Stimulated activated CD4-positive, alpha-beta T cell treated with anti-CD3 and anti-CD28 coated beads, Interleukin-1b, Interleukin-23, amount 100 ng/mL, for 1 hour (primary cell): ENCODE measurements at places on chromosomes 6 and 20.

- no peak for DNase-seq
These were observed 4.5 kb downstream of the TEAD3 start for GRCh38 chr6:35492258-35492973.

GRCh38 chr6:43776115-43776798 is 6.2 kb downstream of the VEGFA start:
- DNase-seq: no peak

DNA sequence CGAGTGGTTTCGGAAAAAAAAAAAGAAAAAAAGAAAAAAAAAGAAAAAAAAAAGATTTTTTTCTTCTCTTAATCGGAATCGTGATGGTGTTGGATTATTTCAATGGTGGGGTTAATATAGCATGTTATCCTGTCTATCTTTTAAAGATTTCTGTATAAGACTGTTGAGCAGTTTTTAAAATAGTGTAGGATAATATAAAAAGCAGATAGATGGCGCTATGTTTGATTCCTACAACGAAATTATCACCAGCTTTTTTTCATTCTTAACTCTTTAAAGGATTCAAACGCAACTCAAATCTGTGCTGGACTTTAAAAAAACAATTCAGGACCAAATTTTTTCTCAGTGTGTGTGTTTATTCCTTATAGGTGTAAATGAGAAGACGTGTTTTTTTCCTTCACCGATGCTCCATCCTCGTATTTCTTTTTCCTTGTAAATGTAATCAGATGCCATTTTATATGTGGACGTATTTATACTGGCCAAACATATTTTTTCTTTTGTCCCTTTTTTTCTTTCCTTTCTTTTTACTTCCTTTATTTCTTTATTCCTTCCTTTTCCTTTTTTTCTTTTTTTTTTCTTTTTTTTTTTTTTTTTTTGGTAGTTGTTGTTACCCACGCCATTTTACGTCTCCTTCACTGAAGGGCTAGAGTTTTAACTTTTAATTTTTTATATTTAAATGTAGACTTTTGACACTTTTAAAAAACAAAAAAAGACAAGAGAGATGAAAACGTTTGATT is 3.6 kb downstream of the SOX4 start:
- DNase-seq: no peak

- no peak for DNase-seq
These were observed 6.8 kb downstream of the TCF21 start for GRCh38 chr6:133895573-133896343.

DNA sequence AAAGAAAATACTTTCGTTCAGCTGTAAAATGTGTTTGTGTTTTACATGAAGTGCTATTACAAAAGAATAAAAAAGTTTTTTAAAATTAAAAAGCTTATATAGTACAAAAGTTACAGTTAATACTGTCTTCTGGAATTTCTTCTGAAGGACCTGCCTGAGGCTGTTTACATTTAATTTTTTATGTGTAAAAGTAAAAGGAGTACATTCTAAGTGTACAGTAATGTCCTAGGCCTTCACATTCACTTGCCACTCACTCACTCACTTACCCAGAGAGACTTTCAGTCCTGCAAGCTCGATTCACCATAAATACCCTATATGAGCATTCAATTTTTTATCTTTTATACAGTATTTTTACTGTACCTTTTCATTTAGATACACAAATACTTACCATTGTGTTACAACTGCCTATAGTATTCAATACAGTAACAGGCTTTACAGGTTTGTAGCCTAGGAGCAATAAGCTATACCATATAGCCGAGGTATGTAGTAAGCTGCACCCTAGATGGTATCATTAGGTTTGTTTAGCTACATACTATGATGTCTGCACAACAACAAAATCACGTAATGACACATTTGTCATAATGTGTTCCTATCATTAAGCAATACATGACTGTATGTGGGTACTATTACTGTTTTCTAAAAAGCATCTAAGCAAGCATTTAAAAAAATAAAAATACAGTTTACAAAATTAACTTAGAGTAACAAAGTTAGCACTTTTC is 33.0 kb downstream of the RNF146 start:
- DNase-seq: no peak

- no peak for DNase-seq
These were observed 38.9 kb downstream of the CSNK2A1 start for GRCh38 chr20:504632-505075.

DNA sequence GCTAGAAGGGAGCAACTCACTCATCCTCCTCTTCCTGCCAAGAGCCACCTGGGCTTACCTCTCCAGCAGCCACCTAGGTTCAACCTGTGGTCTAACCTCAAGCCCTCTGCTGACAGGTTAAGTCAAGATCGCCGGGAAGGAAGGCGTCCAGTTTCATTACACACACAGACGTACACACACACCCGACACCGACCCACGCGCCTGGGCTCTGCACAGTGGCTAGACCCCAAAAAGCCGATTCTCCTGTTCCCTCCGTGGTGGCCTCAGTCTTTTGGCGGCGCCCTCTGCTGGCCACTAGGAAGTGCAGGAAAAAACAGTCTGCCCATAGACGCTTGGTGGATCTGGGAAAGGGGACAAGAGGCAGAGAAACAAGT is 52.8 kb downstream of the MRPL14 start:
- no peak for DNase-seq

DNA sequence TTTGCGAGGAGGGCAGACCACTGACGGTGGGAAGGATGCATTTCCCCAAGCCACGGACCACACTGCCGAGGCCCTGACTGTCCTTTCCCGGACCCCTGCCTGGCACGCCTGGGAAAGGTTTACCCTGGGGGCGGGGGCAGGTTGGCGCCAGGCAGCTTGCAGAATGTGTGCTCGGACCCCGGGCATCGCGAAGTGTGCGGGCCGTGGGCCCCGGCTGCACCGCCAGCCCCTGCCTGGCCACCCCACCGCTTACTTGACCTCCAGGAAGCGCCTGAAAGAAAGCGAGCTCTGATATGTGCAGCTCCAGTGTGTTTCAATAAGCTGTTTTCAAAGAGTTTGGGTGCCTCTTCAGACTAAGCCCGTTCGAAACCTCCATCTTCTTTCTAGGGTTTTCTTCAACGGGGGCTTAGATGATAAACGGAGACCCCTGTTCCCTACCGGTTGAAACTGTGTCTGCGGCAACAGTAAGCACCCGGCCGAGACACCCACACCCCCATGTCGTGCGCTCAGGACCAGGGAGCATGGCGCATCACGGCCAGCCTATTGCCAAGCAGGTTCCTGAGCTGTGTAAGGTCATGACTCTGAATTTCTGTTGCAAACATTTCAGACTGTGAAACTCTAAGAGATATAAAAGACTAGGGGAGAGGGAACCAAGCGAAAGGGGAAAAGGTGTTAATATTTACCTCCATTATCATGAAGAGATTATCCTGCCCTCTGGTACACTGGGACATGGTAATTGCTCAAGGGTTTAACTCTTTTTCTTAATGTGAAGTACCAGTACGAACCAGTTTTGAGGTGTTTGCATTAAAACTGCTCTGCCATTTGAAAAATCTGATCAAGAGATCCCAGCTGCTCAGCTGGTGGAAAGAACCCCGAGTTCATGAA is 231.2 kb upstream of the FOXQ1 start:
- no peak for DNase-seq

DNA sequence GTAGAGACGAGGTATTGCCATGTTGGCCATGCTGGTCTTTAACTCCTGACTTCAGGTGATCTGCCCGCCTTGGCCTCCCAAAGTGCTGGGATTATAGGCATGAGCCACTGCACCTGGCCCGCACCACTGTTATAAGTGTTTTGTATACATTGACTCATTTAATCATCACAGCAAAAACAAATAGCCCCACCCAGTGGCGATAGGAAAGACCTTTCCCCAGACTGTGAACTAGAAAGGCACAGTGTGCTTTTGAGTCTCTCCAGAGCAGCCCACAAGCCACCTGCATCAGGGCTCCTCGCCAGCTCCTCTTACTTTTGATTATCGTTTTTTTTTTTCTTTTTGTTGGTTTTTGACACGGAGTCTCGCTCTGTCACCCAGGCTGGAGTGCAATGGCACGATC is 27.9 kb upstream of the ZFP64 start:
- DNase-seq: no peak

DNA sequence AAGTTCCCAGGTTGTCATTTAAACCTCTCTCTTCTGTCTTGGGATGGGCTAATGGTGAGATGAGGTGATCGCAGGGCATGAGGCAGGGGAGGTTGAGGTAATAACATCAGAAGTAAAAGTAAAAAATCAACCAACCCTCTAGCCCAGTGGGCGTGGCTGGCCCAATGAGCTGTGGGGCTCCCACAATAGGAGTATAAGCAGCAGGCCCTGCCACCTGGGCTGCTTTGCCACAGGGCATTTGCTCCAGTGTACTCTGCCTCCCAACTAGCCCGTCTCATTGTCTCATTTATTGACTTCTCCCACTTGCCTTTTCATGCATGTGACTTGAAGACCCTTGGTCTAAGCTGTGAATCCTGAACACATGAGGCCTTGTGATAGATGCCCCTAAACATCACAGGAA is 62.8 kb downstream of the PHACTR3 start:
- DNase-seq: no peak

- no peak for DNase-seq
These were observed 610.5 kb downstream of the HTR1B start for GRCh38 chr6:76852776-76853175.

DNA sequence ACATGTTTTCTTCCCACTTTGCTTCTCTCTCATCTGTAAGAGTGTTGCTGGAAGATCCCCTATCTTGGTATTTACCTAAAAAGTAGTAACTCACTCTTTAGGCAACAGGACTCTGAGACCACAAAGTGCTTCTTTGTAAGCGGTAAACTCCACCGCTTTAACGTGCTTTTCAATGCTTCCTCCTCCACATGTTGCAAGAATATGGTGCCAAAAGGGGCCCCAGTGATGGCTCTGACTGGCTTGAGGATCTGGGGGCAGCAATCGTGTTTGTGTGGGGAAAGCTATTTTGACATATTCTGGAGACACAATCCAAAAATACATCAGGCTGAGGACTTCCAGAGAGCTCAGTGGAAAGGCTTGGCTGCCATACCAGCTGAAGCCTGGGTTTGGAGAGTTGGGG is 12.4 kb upstream of the CPNE5 start:
- no peak for DNase-seq

DNA sequence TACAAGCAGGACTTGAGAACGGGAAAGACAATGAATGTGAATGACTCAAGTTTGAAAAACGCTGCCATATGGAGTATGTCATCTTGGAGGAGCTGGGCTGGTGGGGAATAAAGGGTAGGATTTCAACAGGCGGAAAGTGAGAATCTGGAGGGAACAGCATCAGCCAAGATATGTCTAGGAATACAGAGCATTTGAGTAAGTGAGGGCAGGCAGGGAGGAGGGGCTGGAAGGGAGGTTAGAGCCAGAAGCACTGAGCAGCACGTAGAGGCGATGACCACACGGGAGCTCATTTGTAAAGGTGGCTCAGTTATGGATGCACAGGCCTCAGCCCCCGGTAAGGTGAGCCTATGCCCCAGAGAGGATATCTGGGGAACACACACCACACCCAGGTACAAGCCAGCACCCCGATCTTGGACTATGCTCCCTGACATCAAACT is 115.1 kb downstream of the ZMYND8 start:
- no peak for DNase-seq

GRCh38 chr6:35543459-35544193 is 30.9 kb upstream of the TULP1 start:
- DNase-seq: no peak

DNA sequence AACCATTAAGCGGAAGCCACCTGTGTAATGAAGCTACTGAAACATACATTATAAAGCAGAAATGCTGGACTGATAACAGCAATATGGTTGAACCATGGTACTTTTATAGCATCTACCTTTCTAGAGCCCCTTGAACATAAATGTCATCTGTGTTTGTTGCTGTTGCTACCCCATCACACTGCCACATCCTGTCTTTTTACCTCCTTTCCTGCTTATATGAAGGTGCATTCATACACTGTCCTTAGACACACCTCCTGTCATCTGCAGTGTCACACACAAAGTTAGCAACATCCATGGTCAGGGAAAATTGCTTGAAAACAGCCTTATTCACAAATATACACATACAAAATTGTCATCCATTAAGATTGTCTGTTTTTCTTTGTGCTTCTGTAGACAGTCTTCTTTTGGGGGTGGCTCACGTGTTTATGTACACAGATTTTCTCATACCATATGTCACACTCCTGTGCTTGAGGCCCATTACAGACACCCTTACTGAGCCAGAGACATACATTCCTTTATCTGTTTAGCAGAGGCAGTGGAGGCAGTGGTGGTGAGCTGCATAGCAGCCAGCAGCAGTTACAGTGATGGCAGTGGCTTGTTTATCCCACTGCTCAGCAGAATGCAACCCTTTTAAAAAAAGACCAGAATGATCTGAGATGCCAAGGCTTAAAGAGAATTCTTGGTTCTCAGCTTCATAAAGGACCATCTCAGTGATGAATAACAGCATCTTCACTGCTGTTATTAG is 25.9 kb downstream of the C6orf62 start:
- no peak for DNase-seq

- DNase-seq: no peak
These were observed 147.3 kb downstream of the LAMA2 start for GRCh38 chr6:129030215-129030614.

DNA sequence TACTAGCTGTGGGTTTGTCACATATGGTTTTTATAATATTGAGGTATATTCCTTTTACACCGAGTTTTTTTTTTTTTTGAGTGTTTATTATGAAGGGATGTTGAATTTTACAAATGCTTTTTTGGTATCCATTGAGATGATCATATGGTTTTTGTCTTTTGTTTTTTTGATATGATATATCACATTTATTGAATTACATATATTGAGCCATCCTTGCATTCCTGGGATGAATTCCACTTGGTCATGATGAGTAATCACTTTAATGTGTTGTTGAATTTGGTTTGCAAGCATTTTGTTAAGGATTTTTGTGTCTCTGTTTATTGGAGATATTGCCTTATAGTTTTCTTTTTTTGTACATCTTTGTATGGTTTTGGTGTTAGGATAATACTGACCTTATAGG is 3.3 kb upstream of the ZNF337 start:
- no peak for DNase-seq

GRCh38 chr20:63635431-63636141 is 8.7 kb upstream of the GMEB2 start:
- peak; percentile 33 for DNase-seq

- DNase-seq: no peak
These were observed 5.5 kb downstream of the MANBAL start for GRCh38 chr20:37295001-37295400.

DNA sequence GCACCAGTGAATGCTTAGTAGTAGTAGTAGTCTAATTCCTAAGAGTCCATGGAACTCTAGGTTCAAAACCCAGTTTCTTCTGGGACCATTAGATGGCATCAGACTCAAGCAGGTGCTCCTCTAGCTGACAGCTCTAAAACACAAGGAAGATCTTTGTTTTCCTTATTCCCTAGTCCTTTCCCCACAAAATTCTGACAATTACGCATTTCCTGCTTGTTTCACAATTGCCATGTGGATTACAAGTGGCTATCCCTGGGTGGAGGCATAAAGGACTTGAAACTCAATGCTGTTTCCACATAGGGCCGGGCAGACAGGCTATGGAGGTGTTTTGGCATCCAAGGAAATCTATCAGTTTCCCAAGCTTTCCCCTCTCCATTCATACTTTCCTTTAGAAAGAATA is 9.2 kb upstream of the HLA-DOB start:
- no peak for DNase-seq

- no peak for DNase-seq
These were observed 223.6 kb upstream of the PREP start for GRCh38 chr6:105626295-105627158.

- DNase-seq: no peak
These were observed 52.4 kb upstream of the GGTLC1 start for GRCh38 chr20:24040896-24041459.

- DNase-seq: no peak
These were observed 86.2 kb upstream of the CCDC167 start for GRCh38 chr6:37585937-37586336.
